ENCODE measurements at places on chromosomes 13 and 19. TPM values are rescaled to one million over a fixed set of nuclear protein-coding genes. Genes with fewer than 3 reads are reported as not detected.

DNA sequence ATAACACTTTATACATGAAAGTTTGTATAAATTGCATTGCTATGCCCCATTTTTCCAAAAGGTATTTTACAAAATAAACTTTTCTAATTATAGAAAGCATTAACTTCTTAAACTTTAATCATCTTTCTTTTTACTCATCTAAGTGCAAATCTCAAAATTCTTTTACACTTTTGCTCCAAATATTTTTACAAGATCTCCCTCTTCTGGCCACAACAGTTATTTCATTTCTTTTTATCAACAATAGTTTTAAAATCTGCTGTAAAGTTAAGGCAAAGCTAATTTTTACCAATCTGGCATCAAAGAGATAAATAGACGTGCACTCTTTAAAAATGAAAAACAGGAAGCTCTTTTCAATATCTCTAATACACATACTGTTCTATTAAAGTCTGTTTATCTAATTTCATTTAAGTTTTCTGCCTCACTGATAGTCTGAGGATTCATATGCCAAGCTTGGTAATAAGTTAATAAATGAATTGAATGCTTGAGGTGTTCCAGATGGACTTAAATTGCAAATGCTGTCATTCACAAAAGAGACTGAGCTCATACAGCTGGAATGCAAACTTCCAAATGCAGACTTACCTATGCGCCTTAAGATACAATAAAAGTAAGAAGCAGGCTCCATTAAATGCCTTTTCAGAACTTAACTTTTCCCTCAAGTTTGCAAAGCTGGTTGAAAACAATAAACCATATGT, 583.0 kb upstream of the ATXN8OS start:
- DNase-seq = no peak

DNA sequence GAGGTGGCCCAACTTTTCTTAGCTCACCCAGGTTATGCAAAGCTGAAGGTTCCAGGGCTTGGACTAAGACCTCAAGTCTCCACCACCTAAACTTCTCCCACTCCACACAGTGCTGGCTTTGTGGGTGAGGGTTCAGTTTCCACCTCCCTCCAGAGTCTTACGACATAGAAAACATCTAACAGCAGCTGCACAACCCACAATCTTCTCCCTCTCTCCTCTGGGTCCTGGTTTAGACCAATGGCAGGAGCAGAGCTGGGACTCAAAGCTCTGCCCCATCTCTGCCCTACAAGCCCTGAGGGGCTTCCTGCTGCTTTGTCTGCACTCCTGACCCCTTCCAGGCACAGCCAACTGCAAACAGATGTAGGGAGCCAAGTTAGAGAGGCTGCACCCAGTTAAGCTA, 16.0 kb downstream of the IRGC start:
- no peak for DNase-seq

GRCh38 chr13:97116754-97117153, 105.4 kb upstream of the MBNL2 start:
- DNase-seq = peak; percentile 31

DNA sequence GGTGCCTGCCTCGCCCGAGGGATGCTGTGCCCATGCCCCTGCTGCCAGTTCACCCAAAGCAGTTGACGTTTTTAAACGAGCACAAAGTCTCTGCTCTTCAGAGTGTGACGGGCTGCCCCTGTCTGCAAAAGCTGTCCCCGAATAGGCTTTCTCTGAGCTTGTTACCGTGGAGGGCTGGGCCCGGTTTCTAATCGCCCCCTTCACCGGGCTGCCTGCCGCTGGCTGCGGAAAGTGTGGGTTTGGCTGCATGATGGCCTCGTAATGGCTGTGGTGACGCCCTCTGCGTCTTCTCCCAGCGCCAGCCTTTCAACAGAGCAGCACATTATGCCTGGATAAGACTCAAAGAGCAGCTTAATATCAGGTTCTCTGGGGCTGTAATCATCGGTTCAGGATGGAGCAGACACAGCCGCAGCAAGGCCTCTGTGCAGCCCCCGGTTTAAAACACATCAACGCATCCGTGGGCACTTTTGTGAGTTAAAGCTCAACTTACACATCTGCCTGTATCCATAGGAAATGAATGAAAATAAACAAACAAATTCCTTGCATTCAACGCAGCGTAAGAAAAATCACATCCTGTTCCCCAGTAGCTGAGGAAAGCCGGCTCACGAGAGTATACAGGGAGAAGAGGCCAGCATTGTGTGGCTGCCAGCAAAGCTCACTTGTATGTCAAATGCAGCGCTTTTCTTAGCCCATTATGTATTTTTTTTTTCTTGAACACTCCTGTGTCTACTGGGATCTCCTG, 166.4 kb upstream of the SOX1 start:
- peak; percentile 19 for DNase-seq

- peak; percentile 31 for DNase-seq
These were observed 26.1 kb upstream of the OR1M1 start for GRCh38 chr19:9060564-9061340.

- DNase-seq = peak; percentile 47
These were observed 36.4 kb upstream of the NANOS3 start for GRCh38 chr19:13840305-13841085.

DNA sequence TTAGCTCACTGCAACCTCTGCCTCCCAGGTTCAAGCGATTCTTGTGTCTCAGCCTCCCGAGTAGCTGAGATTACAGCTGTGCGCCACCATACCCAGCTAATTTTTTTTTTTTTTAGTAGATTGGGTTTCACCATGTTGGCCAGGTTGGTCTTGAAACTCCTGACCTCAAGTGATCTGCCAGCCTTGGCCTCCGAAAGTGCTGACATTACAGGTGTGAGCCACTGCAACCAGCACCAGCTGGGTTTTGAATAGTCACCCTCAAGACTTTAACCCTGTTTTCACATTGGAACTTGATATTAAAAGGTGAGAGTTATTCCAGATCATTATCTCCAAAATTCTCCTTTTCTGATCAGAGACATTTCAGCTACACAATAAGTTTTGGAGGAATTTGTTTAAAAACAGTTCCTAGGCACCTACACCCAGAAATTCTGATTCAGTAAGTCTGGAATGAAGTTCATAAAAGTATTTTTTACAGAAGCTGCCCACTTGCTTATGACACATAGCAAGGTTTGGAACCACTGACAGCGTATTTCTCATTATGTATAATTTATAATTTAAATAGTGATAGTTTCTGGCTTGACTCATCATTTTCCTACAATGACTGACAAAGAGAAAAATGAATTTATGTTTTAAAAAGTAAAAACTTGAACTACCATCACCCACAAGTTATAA, 417.3 kb downstream of the DIAPH3 start:
- no peak for DNase-seq

GRCh38 chr19:56705939-56706338, 34.4 kb upstream of the ZNF835 start:
- no peak for DNase-seq

DNA sequence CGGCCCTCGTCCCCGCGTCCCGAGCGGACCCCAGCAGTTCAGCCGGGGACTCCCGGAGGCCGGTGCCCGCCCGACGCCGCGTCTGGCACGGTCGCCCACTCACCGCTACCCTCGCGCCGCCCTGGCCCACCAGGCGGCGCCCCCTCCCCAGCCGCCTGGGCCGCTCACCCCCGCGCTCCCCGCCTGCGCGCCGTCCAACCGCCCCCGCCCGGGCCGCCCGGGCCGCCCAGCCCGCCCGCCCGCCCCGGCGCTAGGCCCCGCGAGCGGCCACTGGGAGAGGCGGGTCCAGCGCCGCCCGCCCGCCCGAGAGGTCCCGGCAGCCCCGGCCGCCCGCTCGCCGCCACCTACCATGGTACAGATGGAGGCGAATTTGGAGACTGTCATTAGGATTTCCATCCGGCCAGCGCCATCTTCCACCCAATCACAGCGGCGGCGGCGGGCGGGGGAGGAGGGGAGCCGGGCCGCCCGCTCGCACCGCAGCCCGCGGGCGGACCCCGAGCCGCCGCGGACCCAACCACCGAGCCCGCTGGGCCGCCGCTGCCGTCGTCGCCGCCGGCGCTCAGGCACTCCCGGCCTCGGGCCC, at the start of gene USP12:
Gene USP12 (minus strand): TSS at position 568 of the 583 bp plus-strand sequence. CDS start 172 bp downstream, at position 396.
- DNase-seq = no peak

DNA sequence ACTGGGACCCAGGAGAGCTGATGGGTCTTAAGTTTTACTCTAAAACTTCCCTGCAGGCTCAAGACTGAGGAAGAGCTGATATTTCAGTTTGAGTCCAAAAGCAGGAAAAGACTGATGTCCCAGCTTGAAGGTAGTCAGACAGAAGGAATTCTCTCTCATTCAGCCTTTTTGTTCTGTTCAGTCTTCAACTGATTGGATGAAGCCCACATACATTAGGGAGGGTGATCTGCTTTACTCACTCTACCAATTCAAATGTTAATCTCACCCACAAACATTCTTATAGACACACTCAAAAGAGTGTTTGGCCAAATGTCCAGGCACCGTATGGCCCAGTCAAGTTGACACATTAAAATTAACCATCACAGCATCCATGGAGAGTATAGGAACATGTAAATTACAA, 173.5 kb downstream of the KCNRG start:
- DNase-seq = no peak

GRCh38 chr19:50173127-50173526, 10.0 kb upstream of the IZUMO2 start:
- no peak for DNase-seq

GRCh38 chr19:22545751-22546150, 88.4 kb upstream of the ZNF492 start:
- DNase-seq = peak; percentile 67

The ZNF324 gene
- total RNA-seq = 27.0 TPM

The ZNF835 gene
- total RNA-seq = 6.8 TPM

The TEX29 gene
- total RNA-seq = not detected

The PSG7 gene
- total RNA-seq = not detected

The UBE2L5 gene
- not detected for total RNA-seq

The COMMD6 gene
- total RNA-seq = 90.4 TPM

The TMEM221 gene
- not detected for total RNA-seq

The ERICH6B gene
- not detected for total RNA-seq

The LRRC63 gene
- 0.13 TPM for total RNA-seq

The SHISA2 gene
- total RNA-seq = 67.0 TPM

The EFNA2 gene
- total RNA-seq = not detected
